Gastroesophageal sphincter (tissue), 4 donors: ENCODE measurements at places on chromosomes 1 and 21.
A peak's percentile ranks its signal among the peaks of the same experiment; 100 is the strongest.

DNA sequence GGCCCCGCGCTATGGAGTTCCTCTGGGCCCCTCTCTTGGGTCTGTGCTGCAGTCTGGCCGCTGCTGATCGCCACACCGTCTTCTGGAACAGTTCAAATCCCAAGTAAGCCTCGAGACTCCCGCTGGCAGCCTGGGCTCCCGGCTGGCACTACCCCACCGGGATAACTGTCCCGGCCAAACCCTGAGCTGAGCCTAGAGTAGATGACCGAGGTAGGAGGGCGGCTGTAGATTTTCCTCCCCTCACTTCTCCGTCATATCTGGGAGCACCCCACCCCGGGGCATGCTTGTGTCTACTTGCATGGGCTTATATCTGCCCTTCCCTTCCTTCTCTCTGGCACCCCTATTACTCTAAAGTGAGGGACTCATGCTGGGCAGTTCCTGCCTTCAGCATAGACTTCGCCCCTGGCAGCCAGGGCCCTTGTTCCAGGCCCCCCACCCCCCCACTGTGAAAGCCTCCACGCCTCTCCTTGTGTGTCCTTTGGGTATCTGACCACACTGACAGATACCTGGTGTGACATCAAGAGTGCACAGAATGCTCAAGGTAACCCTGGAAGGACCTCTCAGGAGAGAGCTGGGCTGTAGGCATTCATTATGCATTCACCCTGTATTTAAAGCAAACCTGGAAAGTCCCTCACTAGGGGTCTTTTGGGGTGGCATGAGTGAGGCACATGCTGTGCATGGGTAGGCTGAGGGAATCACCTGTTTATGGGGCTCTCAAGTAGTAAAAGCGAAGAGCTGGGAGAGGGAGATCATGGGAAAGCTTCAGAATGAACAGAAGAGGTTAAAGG is 485 bp downstream of the EFNA1 start:
- ATAC-seq = peak; percentile 0

DNA sequence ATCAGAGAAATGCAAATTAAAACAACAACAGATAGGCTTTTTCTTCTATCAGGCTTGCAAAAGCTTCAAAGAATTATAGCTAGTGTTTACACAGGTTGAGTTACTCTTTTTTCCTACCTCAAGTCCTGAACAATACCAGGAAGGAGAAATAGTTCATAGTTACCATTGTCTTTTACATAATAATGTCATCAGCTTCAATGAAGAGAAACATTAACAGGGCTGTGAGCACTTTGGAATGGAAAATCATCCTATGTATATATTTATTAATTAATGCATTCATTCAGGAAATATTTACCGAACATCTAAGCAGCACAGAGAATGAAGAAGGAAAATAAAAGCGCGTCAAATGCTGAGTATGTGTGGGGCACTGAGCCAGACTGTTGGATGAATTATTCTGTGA is 197.3 kb downstream of the ZBTB18 start:
- ATAC-seq = no peak

DNA sequence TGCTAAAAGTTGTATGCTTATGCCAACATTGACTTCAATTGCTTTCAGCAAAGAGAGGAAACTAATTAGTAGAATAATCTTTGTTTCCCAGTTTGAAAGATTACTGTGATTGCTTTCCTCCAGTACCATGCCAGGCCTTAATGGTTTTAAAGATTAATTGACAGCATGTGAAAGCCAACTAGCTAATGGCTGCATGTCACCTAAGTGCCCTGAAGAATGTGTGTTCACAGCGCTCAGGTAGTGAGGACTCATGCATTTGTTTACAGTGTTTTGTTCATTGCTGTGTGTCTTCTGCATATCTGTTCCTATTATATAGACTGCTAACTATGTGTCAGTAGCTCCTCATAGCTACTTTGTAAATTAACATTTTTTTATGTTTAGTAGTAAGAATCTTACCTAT is 335.6 kb downstream of the LRRIQ3 start:
- ATAC-seq = no peak

- ATAC-seq = no peak
These were observed 26.0 kb downstream of the ADGRL4 start for GRCh38 chr1:78980511-78980910.

- peak; percentile 70 for ATAC-seq
These were observed 31.2 kb upstream of the QSOX1 start for GRCh38 chr1:180123463-180123936.

DNA sequence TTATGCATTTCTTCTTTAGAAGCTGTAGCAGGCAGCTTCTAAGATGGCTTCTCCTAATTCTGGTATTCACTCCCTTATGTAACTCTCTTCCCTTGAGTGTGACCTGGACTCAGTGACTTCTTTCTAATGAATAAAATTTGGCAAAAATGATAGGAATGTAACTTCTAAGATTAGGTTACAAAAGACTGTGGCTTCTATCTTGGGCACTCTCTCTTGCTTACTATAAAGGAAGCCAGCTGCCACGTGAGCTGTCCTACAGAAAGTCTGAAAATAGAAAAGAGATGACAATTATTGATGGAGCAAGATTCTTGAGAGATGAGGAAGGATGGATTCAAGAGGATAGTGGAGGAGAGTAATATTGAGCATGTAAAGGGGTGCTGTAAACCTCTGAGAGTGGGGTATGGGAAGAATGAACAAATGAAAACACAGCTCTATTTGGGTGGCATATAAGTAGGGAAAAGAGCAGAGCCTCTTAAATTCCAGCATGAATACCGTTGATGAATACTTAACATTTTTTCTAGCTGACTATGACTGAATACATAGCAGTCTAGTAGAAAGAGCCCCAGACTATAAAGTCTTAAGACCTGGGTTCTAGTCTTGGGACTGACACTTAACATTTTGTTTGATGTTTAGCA is 5.5 kb downstream of the TSEN15 start:
- peak; percentile 79 for ATAC-seq

GRCh38 chr1:228766788-228767187 is 31.5 kb downstream of the RHOU start:
- ATAC-seq = no peak

GRCh38 chr21:46095814-46096595 is 1.9 kb upstream of the COL6A2 start:
- ATAC-seq = no peak

DNA sequence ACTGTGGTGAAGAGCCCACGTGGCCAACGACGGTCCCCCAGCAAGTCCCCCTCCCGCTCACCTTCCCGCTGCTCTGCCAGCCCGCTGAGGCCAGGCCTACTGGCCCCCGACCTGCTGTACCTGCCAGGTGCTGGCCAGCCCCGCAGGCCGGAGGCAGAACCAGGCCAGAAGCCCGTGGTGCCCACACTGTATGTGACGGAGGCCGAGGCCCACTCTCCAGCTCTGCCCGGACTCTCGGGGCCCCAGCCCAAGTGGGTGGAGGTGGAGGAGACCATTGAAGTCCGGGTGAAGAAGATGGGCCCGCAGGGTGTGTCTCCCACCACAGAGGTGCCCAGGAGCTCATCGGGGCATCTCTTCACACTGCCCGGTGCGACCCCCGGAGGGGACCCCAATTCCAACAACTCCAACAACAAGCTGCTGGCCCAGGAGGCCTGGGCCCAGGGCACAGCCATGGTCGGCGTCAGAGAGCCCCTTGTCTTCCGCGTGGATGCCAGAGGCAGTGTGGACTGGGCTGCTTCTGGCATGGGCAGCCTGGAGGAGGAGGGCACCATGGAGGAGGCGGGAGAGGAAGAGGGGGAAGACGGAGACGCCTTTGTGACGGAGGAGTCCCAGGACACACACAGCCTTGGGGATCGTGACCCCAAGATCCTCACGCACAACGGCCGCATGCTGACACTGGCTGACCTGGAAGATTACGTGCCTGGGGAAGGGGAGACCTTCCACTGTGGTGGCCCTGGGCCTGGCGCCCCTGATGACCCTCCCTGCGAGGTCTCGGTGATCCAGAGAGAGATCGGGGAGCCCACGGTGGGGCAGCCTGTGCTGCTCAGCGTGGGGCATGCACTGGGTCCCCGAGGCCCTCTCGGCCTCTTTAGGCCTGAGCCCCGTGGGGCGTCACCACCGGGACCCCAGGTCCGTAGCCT is 46.8 kb downstream of the TRIM11 start:
- no peak for ATAC-seq

DNA sequence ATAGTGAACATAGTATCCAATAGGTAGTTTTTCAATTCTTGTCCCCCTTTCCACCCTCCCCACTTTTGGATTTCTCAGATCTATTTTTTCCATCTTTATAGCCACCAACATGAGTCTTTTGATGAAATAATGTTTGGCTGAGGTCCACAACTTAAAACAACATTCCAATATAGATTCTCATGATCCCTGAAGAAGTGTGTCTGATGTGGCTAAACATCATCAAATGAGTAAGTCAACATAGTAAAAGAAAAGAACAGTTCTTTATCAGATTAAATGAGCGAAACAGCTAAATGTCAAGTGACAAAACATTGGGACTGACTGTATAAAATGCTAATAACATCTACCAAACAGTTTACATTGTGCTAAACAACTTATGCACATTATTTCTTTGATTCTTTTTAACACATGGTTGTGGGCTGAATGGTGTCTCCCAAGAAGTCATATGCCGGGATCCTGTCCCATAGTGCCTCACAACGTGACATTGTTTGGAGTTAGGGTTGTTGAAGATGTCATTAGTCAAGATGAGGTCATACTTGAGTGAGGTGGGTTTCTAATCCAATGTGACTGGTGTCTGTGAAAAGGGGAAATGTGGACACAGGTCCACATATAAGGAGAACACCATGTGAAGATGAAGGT is 453.6 kb downstream of the LTN1 start:
- no peak for ATAC-seq

GRCh38 chr1:207145401-207146058 is 41.5 kb downstream of the C4BPA start:
- peak; percentile 36 for ATAC-seq

DNA sequence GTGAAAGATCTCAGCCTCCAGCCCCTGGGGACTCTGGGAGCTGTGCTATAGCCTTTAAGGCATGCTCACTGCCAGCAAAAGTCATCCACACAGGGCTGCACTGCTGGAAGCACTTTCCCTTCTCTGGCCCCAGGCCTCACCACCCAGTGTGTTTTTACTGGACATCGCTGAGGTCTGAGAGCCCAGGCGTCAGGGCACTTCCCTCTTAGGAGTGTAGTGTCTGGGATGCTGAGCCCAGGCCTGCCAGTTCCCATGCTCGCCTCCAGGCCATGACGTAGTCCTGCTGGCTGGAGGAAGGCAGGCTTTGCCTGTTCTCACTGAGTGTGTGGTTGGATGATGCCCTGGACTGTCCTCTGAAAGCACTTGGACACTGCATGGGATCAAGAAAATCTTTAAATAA is 101.2 kb downstream of the GDAP2 start:
- ATAC-seq = peak; percentile 70

GRCh38 chr21:30582870-30583269 is 7.3 kb downstream of the KRTAP22-2 start:
- ATAC-seq = no peak

DNA sequence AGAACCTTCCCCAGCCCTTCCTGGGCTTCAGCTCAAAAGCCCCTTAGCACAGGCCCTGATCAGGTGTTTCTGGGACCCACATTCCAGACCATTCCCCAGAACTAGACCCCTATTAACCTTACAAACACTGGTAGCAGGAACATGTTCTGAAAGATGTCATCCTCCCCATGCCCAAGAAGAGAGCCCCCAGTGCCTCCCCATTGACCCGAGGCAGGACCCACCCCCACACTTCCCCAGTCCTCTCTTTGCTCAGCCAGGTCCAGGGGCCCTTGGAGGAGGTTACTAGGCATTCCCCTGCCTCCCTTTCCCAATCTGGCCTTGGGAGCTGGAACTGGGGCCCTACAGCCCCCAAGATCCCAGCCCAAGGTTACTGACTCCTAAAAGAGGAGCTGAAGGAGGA is 38.9 kb upstream of the HMGB4 start:
- no peak for ATAC-seq

DNA sequence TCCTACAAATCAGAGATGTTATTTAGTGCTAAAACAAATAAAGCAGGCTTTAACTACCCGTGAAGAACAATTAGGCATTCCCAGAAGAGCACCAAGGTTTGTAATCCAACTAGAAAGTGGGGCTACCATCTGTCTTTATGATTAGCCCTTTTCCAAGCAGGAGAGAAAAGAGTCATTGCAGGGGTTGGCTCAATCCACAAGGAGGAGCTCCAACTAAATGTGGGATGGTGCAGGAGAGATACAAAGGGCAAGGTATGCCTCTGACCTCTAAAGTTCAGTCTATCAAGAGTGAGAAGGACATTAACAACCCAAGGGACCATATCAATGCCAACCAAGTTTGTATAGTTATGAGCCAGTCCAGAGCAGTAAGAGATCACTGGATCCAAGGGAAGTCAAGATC is 382.7 kb upstream of the DUSP10 start:
- no peak for ATAC-seq

DNA sequence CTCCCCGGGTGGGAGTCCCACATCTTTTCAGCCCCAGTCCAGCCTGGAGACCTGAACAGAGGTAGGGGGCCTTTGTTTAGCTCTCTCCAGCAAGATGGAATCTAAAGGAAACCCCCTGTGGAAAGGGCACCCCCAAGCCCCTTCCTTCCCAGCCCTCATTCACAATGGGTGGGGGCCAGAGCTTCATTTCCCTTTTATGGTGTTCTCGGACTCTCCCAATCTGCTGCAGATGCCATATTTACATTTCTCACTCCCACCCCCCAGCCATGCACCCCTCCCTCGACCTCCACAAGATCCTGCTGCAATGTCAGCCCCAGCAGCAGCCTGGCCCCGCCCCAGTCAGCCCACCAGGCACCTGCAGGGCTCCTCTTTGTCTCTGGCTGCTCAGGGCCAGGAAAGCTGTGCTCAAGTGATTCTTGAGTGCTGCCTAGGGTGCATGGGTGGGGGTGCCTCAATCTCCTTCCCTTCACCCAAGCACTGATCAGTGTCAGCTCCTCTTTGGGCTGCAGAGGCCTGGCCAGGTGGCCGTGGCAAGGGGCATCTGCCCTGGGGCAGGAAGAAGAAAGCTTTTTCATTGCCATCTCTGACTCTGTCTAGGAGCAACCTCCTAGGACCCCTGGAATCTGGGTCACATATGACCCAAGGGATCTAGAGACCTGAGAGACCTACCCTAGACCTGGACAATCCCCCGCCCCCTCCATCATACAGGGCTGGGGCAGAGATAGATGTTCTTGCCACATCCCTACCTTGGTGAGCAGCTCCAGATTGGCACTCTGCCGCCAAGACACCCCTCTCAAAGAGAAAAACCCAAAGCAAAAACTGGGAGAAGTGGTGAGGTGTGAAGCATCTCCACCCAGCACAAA is 1.7 kb downstream of the KIF21B start:
- no peak for ATAC-seq

DNA sequence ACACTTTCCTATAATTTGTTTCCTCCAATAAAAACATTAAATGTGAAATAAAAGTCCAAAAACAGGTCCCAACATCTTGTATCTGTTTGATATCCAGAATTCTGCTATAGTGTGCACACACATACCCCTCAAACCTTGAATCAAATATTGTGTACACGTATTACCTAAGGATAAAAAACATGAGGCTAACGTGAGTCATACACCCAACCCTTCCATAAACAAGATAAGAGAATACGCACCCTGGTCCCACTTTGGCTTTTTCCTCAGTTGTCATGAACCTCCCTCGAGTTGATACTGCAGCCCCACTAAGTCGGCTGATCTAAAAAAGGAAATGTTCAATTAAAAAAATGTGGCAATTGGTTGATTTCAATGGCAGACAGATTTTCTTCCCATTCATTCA is 5.2 kb downstream of the KHDC4 start:
- ATAC-seq = no peak

- ATAC-seq = no peak
These were observed 19.0 kb upstream of the RNF11 start for GRCh38 chr1:51217101-51217500.
